ENCODE measurements at places on chromosomes 5 and 9. TPM values are rescaled to one million over a fixed set of nuclear protein-coding genes. Genes with fewer than 3 reads are reported as not detected.
A peak's percentile ranks its signal among the peaks of the same experiment; 100 is the strongest.

FAM153A gene
- total RNA-seq: 5.8 TPM

PCDHA13 gene
- total RNA-seq: not detected

SAXO1 gene
- not detected for total RNA-seq

GNA14 gene
- total RNA-seq: not detected

LRRC19 gene
- total RNA-seq: not detected

SLC24A2 gene
- not detected for total RNA-seq

KYAT1 gene
- 10.4 TPM for total RNA-seq

DNA sequence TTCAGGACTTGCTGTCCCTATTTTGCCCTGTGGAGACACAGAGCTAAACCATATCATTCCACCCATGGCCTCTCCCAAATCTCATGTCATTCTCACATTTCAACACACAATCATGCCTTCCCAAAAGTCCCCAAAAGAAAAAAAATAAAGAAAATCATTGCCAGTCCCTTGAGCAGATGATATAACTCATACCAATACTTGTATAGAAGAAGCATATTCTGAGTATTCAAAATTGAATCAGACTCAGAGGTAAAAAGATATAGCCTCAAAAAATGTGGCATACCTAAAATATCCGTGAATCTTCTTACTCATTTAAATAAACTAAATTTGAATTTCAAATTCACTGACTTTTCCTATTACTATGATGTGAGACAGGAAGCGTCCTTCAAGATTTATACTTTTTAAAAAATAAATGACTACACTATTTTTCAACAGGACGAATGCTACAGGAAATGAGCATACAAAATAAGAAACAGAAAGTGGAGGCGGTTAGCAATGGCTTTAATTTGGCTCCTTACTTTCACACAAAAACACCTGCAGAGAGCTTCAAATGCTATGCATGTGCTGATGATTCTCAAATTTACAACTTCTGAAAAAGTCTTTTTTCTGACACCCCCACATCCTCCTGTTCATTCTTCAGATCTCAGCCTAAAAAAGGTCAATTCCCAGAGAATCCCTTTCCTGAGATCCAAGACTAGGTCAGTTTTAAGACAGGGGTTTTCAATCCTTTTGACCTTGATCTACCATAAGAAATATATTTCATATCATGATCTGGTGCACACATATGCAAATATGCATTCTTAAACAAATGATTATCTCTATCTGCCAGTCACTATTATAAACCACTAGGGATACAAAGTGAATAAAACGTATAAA, 39.6 kb upstream of the DMXL1 start:
- peaks cover 13% of the 10 kb centered on the region for H3K4me1 ChIP-seq
- DNase-seq: peak; percentile 3
- peak overlapping the region; percentile 17 for H3K4me3 ChIP-seq

- no peaks in the 10 kb centered on the region for H3K4me1 ChIP-seq
- H3K4me3 ChIP-seq: no peak overlapping the region
- H3K27ac ChIP-seq: no peak overlapping the region
- DNase-seq: no peak
- no peaks in the 10 kb centered on the region for H3K36me3 ChIP-seq
- no peaks in the 10 kb centered on the region for H3K27me3 ChIP-seq
Measured at GRCh38 chr9:91089405-91090129, 272.2 kb downstream of the AUH start.

- H3K27me3 ChIP-seq: no peaks in the 10 kb centered on the region
- H3K36me3 ChIP-seq: no peaks in the 10 kb centered on the region
- no peak overlapping the region for H3K4me3 ChIP-seq
Measured at GRCh38 chr9:34985311-34985899, 4.1 kb upstream of the DNAJB5 start.

DNA sequence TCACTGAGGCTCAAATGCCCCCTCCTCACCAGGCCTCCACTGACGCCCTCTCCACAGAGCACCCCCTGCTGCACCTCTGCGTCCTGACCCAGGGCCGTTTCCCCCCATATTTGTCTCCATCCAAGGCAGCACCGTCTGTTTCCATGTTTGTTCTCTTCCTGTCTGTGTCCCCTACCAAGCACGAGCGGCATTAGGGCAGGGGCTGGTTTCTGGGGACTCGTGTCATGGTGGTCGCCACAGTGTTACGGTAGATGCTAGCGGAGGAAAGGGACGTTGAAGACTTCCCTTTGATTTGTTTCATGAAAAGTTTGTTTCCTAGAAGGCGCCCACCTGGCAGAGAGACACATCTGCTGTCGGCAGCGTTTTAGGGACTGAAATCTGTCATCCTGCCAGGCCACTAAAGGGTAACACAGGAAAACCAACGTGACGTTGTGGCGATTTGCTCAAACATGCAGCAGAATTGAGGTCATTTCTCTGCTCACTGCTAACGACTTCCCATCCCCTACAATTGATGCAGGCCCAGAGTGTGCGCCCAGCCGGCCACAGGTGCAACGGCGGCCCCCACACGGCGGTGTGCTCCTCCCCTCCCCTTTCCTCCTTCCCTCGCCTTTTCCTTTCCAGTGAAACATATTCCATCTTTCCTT, 79.3 kb upstream of the IRX4 start:
- no peaks in the 10 kb centered on the region for H3K27me3 ChIP-seq
- DNase-seq: no peak
- H3K4me1 ChIP-seq: no peaks in the 10 kb centered on the region
- H3K36me3 ChIP-seq: no peaks in the 10 kb centered on the region

DNA sequence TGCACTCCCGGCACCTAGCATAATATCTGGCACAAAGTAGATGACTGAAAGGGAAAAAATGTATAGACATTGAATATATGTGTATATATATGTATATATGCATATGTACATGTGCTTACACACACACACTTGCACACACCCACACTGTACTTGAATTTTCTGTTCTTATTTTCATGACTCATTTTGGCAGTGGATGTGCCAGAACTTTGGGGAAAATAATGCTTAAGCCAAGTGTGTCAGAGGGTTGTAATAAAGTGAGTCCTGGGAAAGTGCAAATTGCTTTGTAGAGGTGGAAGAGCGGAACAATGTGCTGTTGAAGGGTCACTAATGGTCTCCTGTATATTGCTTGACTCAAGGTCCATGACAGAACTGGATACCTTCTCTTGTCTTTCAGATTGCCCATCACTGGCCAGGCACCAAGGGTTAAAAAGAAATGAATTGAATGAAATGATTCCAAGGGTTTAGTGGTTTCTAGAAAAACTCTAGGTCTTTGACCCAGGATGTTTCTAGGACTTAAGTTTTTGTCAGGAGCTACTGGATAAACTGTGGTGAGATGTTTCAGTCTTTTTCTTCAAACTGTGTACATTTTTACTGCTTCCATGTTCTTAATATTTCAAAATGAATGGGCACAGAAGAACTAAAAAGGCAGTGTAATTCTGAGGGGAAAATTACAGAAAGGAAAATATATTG, 129.9 kb upstream of the MOCS2 start:
- no peak overlapping the region for H3K27ac ChIP-seq
- no peaks in the 10 kb centered on the region for H3K36me3 ChIP-seq
- H3K4me1 ChIP-seq: no peaks in the 10 kb centered on the region
- no peak overlapping the region for H3K4me3 ChIP-seq
- no peak for DNase-seq
- peaks cover under 1% of the 10 kb centered on the region for H3K27me3 ChIP-seq

- no peak for DNase-seq
- no peaks in the 10 kb centered on the region for H3K36me3 ChIP-seq
- no peak overlapping the region for H3K4me3 ChIP-seq
- no peak overlapping the region for H3K27ac ChIP-seq
Measured at GRCh38 chr5:5787373-5787772, 364.9 kb downstream of the ICE1 start.

DNA sequence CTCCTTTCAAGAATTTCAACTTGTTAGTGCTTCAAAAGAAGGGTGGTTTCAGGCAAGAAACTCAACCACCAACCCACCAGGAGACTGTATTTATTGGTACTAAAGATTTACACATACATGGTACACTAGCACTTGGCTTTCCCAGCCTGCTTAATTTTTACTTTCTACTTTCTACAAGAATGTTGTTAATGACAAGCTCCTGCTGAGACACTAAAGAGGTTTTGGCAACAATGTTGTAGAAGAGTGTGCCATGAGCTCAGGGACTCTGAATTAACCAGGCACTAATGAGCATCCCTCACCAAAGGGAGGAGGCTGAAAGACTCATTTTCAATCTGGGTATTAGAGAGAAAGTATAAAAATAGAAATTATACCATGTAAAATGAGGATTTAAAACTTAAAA, 195.0 kb downstream of the KIAA0825 start:
- H3K36me3 ChIP-seq: no peaks in the 10 kb centered on the region
- no peaks in the 10 kb centered on the region for H3K27me3 ChIP-seq
- no peak for DNase-seq
- H3K27ac ChIP-seq: no peak overlapping the region
- H3K4me3 ChIP-seq: no peak overlapping the region
- no peaks in the 10 kb centered on the region for H3K4me1 ChIP-seq

DNA sequence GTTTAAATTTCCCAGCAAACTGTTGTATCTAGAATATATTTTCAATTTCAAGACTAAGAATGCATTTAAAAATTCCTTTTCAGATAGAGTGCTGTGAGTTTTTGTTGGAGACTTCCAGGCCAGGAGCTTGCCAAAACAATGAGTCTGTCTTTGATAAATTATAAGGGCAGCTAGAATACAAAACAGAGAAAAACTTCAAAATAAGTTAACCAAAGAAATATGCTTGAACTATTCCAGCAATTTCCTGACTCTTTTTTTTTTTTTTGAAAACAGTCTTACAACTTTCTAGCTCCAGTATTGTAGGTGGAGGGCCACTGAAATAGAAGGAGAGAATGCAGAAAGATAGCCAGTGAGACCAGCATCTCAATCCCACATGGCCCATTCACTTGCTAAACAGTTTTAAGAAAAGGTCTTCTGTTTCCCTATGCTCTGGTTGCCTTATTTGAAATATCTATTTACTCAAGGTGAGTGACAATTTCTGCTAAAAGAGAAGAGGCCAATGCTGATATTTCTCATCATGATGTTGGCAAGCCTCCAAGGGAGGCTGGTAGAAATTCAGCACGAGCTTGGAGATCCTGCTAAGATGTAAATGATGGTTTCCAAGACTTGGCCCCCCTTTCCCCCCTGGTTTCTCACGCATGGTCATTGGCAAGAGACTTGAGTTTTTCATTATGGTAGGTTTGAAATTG, 103.2 kb downstream of the USP20 start:
- H3K27me3 ChIP-seq: no peaks in the 10 kb centered on the region
- no peak for DNase-seq
- peaks cover 56% of the 10 kb centered on the region for H3K4me1 ChIP-seq
- H3K36me3 ChIP-seq: no peaks in the 10 kb centered on the region
- no peak overlapping the region for H3K4me3 ChIP-seq
- no peak overlapping the region for H3K27ac ChIP-seq

DNA sequence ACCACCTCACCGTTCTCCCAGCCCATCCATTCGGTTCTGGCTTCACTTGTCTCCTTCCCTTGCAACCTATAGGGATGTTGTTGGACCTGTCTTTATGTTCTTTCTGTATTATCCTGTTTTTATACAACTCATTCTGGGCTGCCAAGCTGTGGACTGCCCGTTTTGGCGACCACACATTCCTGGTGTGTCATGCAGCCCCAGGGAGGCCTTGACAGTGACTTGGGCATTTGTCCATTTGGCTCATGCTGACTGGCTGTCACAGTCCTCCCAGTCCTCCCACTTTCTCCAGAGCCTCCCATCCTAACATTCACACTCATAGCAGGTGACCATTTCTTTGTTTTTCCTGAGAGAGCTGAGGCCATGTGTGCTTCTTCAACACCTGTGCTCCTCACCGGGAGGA, 136.4 kb downstream of the SLF1 start:
- no peaks in the 10 kb centered on the region for H3K27me3 ChIP-seq
- H3K36me3 ChIP-seq: no peaks in the 10 kb centered on the region
- no peak for DNase-seq
- H3K4me3 ChIP-seq: no peak overlapping the region

GRCh38 chr5:151643388-151643787, 43.3 kb downstream of the SPARC start:
- H3K4me3 ChIP-seq: no peak overlapping the region
- no peak overlapping the region for H3K27ac ChIP-seq
- no peak for DNase-seq

DNA sequence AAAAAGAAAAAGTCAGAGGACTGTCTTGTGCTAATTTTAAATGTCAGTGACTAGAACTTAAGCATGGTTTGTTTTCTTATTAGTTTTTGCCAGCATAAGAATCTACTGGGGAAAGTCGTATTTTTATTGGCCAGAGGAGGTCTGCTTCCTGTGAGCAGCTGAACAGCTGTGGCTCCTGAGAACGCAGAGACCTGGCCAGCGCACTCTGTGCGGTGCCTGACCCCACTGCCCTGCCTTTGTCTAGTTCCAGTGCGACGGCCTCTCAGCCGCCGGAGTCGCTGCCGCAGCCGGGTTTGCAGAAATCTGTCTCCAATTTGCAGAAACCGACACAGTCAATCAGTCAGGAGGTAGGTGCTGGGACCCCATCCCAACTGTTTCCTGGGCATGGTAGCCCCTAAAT, 42.5 kb downstream of the PRRC2B start:
- peaks cover 68% of the 10 kb centered on the region for H3K36me3 ChIP-seq
- H3K4me1 ChIP-seq: no peaks in the 10 kb centered on the region
- no peak for DNase-seq
- no peak overlapping the region for H3K4me3 ChIP-seq

- no peak for DNase-seq
- H3K27ac ChIP-seq: no peak overlapping the region
- H3K4me3 ChIP-seq: no peak overlapping the region
- no peaks in the 10 kb centered on the region for H3K27me3 ChIP-seq
Measured at GRCh38 chr5:55865831-55866230, 14.7 kb downstream of the IL31RA start.

GRCh38 chr9:27940535-27940934, 367.3 kb upstream of the C9orf72 start:
- no peak overlapping the region for H3K4me3 ChIP-seq
- H3K27ac ChIP-seq: no peak overlapping the region
- no peak for DNase-seq
- no peaks in the 10 kb centered on the region for H3K27me3 ChIP-seq

DNA sequence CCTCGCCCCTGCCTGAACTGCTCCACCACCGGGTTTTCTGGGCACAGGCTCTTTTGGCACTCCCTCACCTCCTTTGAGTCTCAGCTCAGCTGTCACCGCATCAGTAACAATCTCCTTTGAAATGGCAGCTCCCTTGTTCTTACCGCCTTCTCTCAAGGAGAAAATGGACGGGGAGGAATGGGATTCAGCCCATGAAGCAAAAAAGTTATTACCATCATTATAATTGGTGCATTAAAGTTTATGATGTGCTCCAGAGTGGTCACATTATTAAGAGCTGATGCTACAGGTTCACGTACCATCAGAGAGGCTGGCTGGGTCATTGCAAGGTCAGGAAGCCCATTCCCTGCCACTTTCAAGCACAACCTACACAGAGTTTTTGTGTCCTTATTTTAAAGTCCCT, 344.7 kb downstream of the AGTPBP1 start:
- no peaks in the 10 kb centered on the region for H3K27me3 ChIP-seq
- no peaks in the 10 kb centered on the region for H3K36me3 ChIP-seq
- H3K4me1 ChIP-seq: no peaks in the 10 kb centered on the region
- no peak for DNase-seq
- H3K4me3 ChIP-seq: no peak overlapping the region

GRCh38 chr5:123359454-123360200, 63.6 kb downstream of the CEP120 start:
- no peak for DNase-seq
- H3K36me3 ChIP-seq: no peaks in the 10 kb centered on the region
- H3K27me3 ChIP-seq: no peaks in the 10 kb centered on the region
- H3K27ac ChIP-seq: no peak overlapping the region

GRCh38 chr9:97039514-97039860, 545 bp upstream of the CTSV start:
- H3K4me1 ChIP-seq: peaks cover 4% of the 10 kb centered on the region
- H3K27ac ChIP-seq: no peak overlapping the region

GRCh38 chr5:56816546-56817081, 1.3 kb downstream of the MAP3K1 start:
- DNase-seq: peak; percentile 61
- peak overlapping the region; percentile 84 for H3K4me3 ChIP-seq
- H3K4me1 ChIP-seq: peaks cover 36% of the 10 kb centered on the region
- peak overlapping the region; percentile 72 for H3K27ac ChIP-seq
- no peaks in the 10 kb centered on the region for H3K36me3 ChIP-seq
